MG63 (cell line): ENCODE measurements at places on chromosomes 1 and 21. TPM values are rescaled to one million over a fixed set of nuclear protein-coding genes. Genes with fewer than 3 reads are reported as not detected.

Gene LIN28A
- not detected in 2 replicates for total RNA-seq

Gene MANEAL
- total RNA-seq, result 8.8 and 15.0 TPM in 2 replicates

Gene KCNE2
- not detected in 2 replicates for total RNA-seq

Gene NUP210L
- not detected in 2 replicates for total RNA-seq

Gene TCHHL1
- not detected in 2 replicates for total RNA-seq

Gene SYPL2
- 0.46 TPM in 1 of 2 replicates, not detected in the other for total RNA-seq

Gene IL10RB
- 44.5 and 64.3 TPM in 2 replicates for total RNA-seq

Gene HMGCS2
- not detected in 2 replicates for total RNA-seq

Gene PYHIN1
- total RNA-seq, result not detected in 2 replicates

Gene MKNK1
- total RNA-seq, result 16.4 and 22.7 TPM in 2 replicates

Gene RBP7
- 0.57 TPM in 1 of 2 replicates, not detected in the other for total RNA-seq

DNA sequence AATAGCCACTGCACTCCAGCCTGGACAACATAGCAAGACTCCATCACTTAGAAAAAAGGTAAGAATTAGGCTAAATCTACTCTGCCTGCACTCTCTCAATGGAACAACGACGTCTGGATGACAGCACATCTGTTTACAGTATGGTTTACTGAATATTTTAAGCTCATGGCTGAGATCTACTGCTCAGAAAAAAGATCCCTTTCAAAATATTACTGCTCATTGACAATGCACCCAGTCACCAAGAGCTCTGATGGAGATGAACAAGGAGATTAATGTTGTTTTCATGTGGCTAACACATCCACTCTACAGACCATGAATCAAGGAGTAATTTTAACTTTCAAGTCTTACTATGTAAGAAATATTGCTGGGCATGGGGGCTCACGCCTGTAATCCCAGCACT lies 58.0 kb downstream of the SLC27A3 start:
- DNase-seq, result no peak

GRCh38 chr1:228911225-228912210 lies 176.2 kb downstream of the RHOU start:
- DNase-seq, result no peak

DNA sequence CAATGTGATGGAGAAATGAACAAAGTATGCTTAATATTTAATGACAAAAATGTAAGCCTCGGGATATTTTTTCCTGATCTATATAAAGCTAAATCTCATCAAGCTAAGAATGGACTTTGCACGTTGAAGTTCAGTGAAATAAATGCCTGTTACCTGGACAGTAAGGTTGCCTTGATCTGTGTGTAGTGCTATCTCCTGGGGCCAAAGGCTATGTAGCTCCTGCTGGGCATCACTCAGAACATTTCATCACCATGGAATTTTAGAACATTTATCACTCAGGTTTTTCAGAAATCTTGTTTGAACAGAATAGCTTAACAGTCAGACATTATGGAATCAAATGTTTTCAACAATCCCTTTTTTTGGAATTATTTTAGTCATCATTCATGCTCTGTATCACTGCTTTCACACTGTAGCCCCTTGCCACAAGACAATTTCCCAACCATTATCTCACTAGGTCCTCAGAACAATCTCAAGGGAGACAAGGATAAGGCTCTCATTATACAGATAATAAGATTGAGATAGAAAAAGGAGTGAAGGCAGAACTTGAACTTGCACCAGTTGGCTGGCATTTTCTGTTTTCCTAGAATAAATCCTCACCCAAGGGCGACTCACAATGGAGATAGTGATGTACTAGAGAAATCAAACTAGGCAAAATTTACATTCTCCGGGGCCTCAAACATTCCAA lies 3.7 kb downstream of the OR10J1 start:
- DNase-seq, result no peak

- no peak for DNase-seq
These were observed 846.5 kb upstream of the NCAM2 start for GRCh38 chr21:20151741-20152140.

- peak; percentile 39 for DNase-seq
These were observed 92.1 kb upstream of the RGS18 start for GRCh38 chr1:192066202-192066601.

DNA sequence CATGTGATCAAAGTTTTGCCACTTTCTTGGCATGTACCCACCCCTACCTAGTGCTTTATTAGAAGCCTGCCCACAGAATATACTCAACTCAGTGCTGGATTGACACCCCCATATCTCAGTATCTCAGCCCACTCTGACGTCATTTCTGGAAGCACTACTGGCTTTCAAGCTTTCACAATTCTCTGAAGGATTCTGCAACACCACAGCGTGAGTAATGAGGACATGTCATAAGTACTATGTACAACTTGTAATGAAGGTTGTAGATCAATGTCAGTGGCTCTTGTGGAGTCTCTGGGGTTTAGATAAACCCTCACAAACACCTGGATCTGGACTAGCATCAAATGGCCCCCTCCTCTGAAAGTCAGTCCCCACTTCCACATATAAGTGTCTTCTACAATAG lies 57.2 kb downstream of the TNFSF4 start:
- DNase-seq, result peak; percentile 15

GRCh38 chr1:171017426-171017825 lies 73.3 kb upstream of the FMO3 start:
- DNase-seq, result no peak

- DNase-seq, result peak; percentile 72
These were observed at the start of gene ETNK2 for GRCh38 chr1:204151552-204152309. Gene ETNK2 (minus strand): TSS chr1:204152044. CDS start chr1:204151852, 192 bp downstream.

GRCh38 chr1:100036718-100037655 lies 67.2 kb downstream of the SLC35A3 start:
- DNase-seq, result peak; percentile 21

DNA sequence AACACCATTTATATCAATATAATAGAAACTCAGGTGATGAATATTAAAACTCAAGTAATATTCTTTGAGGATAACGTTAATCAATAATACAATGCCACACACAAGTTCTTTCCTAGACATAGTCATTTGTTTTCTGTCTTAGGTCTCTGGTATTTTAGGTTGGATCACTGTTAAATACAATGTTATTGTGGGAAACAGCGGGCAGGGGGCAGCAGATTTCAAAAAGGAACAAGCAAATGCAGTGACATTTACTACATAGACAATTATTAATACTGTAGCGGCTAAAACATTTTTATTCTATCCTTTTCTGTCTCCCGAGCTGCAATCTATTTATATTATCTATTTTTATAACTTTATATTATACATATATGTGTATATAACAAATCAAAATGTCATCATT lies 186.4 kb upstream of the ZNHIT6 start:
- DNase-seq, result peak; percentile 38

DNA sequence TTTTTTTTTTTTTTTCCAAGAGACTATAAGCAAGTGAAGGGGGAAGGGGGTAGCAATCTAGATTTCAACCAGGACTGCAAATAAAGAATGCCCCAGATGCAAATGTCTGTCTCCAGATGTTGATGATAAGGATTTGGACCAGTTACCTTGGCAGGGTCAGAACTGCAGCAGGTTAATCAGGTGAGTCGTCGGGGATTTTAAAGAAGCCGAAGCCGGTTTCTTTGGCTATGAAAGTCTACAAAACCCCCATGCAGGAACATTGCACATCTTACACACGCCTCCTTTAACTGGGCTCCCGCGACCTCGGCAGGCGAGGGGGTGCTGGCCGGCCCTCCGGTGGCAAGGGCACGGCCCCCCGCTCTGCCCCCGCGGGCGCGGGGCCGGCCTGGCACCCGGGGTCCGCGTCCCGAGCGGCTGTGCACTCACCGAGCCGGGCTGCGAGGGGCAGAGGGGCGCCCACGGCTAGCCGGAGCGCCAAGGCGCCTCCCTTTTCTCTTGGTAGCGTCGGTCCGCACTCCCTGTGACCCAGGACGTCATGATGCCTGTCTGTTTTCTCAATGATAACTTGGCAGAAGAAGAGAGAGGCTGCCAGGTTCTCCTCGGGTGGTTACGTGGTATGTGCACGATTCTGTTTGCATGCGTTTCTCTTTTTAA lies 366.3 kb upstream of the ESRRG start:
- DNase-seq, result peak; percentile 56

DNA sequence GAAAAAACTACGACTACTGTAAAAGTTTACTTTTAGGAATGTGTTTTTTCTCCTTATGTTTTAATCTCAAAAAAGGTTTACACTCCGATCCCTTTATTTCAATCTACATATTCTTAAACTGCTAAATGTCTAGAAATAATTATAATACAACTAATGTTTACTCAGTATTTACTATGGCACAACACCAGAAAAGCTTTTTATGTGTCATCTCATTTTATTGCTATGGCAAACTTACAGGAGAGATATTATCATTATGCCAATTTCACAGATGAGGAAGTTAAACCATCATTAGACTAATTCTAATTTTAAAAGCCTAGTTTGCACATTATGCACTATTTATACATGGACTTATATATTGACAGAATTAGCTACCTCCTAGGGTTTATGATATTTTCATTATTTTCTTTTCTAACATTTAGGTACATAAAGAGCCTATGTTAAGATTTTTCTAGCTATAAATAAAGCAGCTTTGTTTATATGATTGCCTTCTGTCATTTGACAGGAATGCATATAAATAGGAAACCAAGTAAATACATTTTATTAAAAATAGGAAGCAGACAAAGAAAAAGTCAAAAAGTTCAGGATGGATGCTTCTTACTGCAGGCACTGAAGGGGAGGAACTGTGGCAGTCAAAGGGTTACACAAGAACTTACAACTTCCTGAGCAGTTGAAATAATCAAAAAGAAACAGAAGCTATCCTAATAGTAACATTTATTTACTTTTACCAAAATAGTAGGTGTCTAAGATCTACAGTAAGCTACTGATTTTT lies 442.4 kb downstream of the LTN1 start:
- no peak for DNase-seq

- no peak for DNase-seq
These were observed 3.3 kb downstream of the USP24 start for GRCh38 chr1:55211863-55212262.

DNA sequence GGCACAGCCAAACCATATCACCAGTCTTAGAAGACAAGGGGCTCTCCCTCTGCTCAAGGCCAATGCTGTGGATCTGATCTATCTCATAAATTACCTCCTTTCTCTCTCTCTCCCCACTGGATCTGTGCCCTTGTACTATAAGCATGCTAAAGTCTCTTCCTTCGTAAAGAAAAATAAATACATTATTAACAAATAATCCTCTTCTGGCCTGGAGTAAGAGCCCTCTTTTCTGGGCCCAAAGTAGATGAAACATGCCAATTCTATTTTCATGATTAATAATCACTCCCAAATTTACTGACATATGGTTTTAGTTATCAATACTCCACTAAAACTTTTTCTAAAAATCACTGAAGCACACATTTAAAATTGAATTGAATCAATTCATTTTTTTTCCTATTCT lies 889.7 kb downstream of the ADGRL2 start:
- no peak for DNase-seq

- no peak for DNase-seq
These were observed 54.8 kb upstream of the CD34 start for GRCh38 chr1:207965392-207966387.

GRCh38 chr1:17773591-17774326 lies 18.6 kb downstream of the ACTL8 start:
- DNase-seq, result no peak

DNA sequence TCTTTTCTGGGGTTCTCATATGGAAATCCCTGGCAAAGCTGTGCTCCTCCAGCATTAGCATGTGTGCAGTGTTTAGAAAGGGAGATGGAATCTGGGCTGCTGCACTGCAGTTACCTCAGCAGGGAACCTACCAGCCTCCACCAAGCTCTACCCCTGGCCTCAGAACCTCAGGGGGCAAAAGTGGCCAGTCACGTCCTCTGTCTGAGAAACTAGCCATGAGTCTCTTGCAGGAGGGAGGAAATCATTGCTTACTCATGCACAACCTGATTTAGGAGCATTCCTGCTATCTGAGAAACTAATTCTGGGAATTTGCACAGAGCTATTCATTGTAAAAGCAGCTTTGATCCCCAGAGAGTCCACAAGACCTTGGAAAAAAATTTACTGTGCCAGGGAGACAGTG lies 80.6 kb upstream of the IPO9 start:
- DNase-seq, result peak; percentile 95

DNA sequence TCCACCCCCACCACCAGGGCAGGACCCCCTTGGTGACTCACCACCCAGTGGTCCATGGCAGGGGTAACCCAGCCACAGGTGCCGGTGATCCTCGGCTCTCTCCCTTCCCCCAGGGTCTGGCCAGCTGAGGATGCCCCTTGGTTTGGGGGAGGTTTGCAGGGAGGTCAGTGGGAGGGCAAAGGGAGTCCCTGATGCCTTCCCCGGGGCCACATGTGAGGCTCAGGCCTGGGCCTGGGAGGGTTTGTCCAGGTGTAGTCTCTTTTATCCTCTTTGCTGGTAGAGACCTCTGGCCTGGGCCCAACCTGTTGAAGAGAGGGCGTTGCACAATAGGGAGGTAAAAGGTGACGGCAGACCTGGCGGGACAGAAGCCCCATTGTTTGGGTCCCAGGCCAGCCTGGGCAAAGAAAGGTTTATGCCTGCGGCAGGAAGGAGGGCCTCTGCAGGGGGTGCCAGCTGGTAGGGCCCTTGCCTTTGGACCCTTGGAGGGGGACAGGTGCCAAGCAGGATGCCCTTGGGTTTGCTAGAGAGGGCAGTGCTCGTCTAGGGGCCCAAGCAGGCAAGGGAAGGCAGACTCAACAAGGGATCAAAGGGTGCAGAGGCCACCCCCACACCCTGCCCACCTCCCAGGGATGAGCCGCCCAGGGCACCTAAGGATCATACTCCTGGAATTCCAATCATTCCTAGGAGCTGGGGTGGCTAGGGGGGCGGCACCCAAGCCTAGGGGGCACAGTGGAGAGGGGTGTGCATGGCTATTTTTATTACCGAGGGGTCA lies 760 bp upstream of the TINAGL1 start:
- DNase-seq, result no peak

DNA sequence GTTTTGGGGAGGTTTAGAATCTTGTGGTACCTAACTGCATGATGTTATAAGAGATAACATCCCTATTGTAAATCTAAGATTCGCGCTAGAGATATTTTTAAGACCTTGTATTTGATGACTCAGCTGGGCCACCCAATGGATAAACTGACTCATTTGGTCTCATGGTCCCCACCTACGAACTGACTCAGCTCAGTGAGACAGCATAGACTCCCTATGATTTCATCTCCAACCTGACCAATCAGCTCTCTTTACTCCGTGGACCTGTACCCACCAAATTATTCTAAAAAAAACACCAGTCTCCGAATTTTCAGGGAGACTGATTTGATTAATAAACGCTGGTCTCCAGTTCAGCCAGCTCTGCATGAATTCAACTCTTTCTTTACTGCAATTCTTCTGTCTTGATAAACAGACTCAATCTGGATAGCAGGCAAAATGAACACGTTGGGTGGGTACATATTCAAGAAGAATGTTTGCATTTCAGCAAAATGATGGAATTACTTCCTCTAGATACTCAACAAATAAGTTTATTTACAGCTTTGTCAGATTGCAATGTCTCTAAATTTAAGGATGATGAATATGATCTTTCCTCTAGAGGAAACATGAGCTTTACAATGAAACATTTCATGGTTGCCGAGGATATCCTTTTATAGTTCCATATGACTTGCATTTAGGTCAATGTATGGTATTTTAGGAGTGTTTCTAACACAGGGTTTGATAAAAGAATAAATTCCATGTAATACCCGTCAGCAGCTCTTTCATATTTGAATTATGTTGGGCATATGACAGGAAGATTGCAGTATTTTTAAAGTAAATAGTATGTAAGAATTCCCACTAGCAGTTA lies 516.6 kb upstream of the RGS18 start:
- peak; percentile 12 for DNase-seq

- no peak for DNase-seq
These were observed 1260.7 kb downstream of the PLA2G4A start for GRCh38 chr1:188089461-188089860.

- no peak for DNase-seq
These were observed 76.4 kb upstream of the EDN2 start for GRCh38 chr1:41560931-41561330.

- no peak for DNase-seq
These were observed 219.1 kb upstream of the FMN2 start for GRCh38 chr1:239872626-239873025.

- no peak for DNase-seq
These were observed 798.1 kb downstream of the ADGRL2 start for GRCh38 chr1:82598812-82599211.
